ENCODE measurements at places on chromosomes 12 and 14.

DNA sequence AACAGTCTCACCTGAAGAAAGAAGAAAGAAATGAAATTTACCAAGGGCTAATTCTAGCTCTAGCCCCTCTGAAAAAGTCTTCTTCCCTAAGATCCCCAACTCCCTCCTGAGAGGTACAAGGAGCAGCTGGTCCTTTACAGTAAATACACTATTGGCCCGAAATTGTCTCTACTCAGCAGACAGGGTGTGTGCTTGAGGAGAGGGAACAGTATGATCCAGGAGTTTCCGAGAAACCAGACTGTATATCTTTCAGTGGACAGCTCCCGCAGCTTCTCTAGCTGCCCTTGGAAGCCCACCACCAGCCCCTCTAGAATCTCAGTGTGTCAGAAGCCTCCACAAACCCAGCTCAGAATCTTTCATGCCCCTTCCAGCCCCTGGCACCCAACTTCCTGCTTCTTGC lies 8.1 kb downstream of the GPR84 start:
- no peak for DNase-seq

DNA sequence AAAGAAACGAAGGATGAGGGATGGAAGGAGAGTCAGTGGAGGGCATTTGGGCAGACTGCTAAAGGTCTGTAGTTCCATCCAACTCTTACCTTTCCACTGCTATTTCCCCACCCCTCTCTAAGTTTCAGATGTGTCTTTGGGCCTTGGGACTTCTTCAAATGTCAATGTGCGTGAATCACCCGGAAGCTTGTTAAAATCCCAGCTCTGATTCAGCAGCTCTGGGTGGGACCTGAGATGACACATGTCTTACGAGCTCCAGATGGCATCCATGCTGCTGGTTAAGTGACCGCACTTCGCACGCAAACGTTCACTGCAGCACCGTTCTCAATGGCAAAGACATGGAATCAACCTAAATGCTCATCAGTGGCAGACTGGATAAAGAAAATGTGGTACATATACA lies 309.9 kb downstream of the VRK1 start:
- DNase-seq = no peak

DNA sequence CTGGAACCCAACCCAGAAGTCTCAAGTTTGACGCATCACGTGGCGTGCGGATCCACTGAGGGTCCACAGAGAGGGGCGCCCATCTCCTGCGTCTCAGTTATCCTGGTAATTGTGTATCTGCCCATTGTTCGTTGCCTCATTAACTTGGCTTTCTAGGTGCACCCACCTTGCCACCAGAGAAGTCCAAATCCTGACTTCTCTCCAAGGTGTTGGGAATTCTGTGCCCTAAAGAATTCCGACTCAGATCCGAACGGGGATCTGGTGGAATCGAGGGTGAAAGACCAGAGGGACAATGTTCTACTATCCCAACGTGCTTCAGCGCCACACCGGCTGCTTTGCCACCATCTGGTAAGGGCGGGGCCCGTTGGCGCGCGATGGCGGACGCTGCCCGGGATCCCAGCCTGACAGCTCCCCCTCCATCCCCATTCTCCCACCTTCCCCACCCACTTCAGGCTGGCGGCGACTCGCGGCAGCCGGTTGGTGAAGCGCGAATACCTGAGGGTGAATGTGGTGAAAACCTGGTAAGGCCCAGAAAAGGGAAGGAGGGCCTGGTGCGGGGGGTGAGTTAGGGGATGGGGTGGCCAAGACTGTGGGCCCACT lies 481 bp downstream of the REC8 start:
- DNase-seq = no peak

GRCh38 chr14:92952481-92953298 lies 29.7 kb downstream of the CHGA start:
- DNase-seq = no peak

- DNase-seq = no peak
These were observed 100.7 kb downstream of the DUSP6 start for GRCh38 chr12:89251342-89252271.

- no peak for DNase-seq
These were observed 250.1 kb upstream of the PWP1 start for GRCh38 chr12:107435520-107435919.
